Activated CD8-positive, alpha-beta T cell treated with anti-CD3 and anti-CD28 coated beads, Interleukin-2, amount 10 ng/mL, durations not matched to agents 7 days and 5 days (primary cell): ENCODE measurements at places on chromosomes 7 and 10.
A peak's percentile ranks its signal among the peaks of the same experiment; 100 is the strongest.

DNA sequence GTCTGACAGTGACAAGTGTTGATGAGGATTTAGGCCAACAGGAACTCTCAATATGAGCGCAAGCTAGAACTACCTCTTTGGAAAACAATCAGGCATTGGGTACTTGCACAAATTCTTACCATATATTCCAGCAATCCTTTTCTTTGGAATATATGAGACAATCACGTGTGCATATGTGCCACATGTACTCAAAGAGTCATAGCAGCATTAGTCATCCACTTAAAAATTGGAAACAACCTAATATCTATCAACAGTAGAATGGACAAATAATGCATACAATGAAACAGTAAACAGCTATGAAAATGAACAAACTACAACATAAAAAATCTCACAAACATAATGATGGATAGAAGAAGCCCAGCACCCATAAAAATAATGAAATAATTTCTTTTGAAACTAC is 179.7 kb downstream of the GLI3 start:
- no peak for DNase-seq
- no peak overlapping the region for H3K4me3 ChIP-seq
- H3K4me1 ChIP-seq: no peaks in the 10 kb centered on the region
- no peaks in the 10 kb centered on the region for H3K27me3 ChIP-seq
- H3K36me3 ChIP-seq: no peaks in the 10 kb centered on the region
- no peak overlapping the region for H3K27ac ChIP-seq

DNA sequence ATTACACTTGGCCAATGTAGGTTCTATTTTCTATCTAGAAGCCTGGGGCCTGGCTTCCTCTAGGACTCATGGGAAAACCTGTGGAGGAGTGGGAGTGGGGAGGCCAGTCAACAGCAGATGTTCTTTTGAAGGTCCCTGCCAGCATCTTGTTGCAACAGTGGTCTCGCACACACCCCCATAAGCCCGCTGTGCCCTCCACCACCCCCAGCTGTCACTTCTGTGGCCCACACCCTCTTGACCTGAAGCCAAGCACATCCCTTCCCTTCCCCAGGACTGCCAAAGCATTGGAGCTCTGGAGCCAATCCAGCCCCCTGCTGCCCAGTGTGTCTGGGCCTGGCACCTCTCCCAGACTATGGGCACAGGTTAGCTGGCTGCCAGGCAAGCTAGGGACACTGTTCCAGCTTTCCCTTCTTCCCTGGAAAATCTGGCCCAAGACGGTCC is 1.9 kb upstream of the STX1A start:
- no peak overlapping the region for H3K27ac ChIP-seq
- peaks cover 3% of the 10 kb centered on the region for H3K36me3 ChIP-seq
- H3K4me3 ChIP-seq: peak overlapping the region; percentile 5
- peaks cover 29% of the 10 kb centered on the region for H3K4me1 ChIP-seq

DNA sequence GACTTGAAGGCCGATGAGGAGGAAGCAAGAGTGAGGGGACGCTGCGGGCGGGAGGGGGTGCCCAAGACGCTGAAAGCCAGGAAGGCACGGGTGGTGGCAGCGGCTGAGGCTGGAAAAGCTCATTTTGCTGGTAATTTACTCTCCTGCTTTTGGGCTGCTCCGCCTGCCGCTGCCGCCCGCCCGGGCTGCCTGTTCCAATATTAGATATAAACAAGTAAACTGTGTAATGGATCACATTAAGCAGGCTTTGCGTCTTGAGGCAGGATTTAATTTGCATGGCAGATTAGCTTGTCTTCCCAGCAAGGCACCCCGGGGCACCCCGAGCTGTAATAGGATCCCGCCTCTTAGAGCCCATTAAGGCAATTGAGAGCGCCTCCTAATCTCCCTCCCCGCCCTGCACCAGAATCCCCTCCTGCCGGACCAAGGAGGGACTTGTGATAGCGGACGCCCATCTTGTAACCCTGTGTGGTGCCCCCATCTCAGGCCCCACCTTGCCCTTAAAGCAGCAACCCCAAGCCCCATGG is 46.1 kb upstream of the SLF2 start:
- no peak overlapping the region for H3K27ac ChIP-seq
- no peaks in the 10 kb centered on the region for H3K36me3 ChIP-seq
- H3K27me3 ChIP-seq: peaks cover 30% of the 10 kb centered on the region
- no peak for DNase-seq

DNA sequence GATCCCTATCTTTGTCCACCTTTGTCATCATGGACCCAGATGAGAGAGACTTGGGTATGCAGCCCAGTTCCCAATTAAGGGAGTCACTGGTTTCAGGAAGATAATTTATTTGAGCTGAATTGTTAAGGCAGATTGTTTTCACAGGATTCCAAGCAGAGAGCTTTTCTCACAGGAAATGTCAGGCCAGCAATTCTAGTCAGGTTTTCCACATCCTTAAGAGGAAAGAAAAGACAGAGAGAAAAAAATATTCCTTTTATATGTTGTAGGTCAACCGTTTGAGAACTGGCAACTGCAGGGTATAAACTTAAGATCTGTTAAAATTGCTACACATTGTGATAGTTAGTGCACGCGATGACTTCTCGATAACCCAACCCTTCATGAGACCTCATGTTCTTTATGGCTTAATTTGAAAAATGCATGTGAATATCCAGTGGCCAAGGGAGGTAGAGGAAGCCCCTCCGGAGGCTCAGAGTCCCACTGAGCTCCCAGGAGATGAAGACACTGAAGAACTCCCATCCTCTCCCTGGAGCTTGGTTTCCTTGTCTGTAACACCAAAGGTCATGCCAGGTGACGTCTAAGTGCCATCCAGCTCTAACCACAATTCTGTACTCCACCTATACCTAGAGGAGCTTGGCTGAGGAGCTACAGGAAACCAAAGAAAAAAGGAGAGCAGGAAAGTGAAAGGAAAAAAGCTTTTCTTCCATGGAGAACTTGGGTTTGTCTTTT is 45.6 kb downstream of the MINDY4 start:
- H3K27me3 ChIP-seq: no peaks in the 10 kb centered on the region
- H3K27ac ChIP-seq: no peak overlapping the region
- H3K4me3 ChIP-seq: no peak overlapping the region

GRCh38 chr7:41627645-41628298 is 75.1 kb downstream of the INHBA start:
- no peak overlapping the region for H3K4me3 ChIP-seq
- H3K27ac ChIP-seq: no peak overlapping the region
- H3K36me3 ChIP-seq: no peaks in the 10 kb centered on the region
- H3K27me3 ChIP-seq: no peaks in the 10 kb centered on the region

DNA sequence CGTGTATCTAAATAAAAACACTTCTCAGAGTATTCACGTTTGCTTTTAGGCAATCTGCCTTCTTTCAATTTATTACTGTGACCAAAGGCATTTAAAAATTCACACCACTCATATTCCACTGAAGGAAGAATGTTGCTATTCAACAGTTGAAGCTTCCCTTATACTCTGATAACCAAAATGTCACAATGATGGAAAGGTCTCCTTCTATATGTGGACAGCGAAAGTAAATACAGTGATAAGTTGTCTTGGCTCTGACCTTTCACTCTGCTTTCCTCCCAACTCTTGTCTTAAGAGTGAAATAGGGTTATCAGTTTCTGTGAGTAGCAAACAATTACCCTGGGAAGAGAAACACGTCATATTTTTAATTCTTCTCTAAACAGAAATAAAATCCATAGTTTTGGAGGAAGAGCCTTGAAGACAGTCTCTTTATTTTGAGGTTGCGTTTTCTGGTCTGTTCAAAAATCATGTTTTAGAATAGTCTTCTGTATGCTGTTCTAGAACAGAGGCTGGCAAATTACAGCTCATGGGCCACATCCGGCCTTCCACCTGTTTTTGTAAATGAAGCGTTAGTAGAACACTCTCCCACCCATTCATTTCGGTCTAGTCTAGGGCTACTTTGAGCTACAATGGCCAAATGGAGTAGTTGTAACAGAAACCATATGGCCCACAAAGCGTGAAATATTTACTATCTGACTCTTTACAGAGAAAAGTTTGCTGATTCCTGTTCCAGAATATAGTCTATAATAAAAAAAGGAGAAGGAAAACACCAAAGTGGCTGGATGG is 41.3 kb downstream of the ETV1 start:
- H3K4me3 ChIP-seq: no peak overlapping the region
- H3K27ac ChIP-seq: no peak overlapping the region
- H3K36me3 ChIP-seq: no peaks in the 10 kb centered on the region
- no peaks in the 10 kb centered on the region for H3K27me3 ChIP-seq
- DNase-seq: no peak

DNA sequence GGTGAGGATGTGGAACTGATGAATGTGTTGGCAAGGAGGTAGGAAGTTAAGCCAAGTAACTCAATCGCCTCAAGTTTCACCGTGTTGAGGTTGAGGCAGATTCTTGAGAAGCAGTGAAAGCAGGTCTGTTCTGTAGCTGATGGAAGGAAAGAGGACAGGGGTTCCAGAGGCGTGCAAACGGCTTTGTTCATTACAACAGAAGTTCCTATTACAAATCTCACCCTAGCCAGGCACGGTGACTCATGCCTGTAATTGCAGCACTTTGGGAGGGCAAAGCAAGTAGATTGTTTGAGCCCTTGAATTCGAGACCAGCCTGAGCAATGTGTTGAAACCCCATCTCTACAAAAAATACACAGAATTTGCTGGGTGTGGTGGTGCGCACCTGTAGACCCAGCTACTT is 36.9 kb upstream of the PTF1A start:
- H3K27me3 ChIP-seq: peaks cover 3% of the 10 kb centered on the region
- DNase-seq: no peak
- H3K27ac ChIP-seq: no peak overlapping the region
- H3K4me3 ChIP-seq: no peak overlapping the region
- peaks cover 9% of the 10 kb centered on the region for H3K4me1 ChIP-seq
